8988T (cell line): ENCODE measurements at places on chromosomes 6 and 20.

- DNase-seq: no peak
Observed at GRCh38 chr6:21118216-21118780, 475.3 kb upstream of the SOX4 start.

DNA sequence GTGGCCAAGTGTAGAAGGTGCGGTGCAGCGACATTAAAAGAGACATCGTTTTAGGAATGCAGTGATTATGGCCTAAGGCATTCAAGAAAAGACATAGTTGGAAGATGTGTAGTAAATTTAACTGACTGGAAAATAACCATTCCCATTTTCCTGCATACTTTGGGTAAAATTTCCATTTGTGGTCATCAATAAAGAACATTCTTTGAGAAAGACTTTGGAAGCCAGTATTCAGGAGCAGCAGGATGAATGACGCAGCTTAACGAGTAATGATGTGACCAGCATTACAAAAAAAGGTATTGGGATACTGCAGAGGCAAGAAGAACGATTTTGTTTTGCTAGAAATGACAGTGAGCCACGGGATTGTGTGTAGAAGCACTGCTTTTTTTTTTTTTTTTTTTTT lies 7.0 kb upstream of the RWDD1 start:
- DNase-seq: no peak

- no peak for DNase-seq
Observed at GRCh38 chr20:60581606-60582115, 623.4 kb downstream of the CDH26 start.

- peak; percentile 49 for DNase-seq
Observed at GRCh38 chr6:5729080-5729434, 277.7 kb downstream of the NRN1 start.

DNA sequence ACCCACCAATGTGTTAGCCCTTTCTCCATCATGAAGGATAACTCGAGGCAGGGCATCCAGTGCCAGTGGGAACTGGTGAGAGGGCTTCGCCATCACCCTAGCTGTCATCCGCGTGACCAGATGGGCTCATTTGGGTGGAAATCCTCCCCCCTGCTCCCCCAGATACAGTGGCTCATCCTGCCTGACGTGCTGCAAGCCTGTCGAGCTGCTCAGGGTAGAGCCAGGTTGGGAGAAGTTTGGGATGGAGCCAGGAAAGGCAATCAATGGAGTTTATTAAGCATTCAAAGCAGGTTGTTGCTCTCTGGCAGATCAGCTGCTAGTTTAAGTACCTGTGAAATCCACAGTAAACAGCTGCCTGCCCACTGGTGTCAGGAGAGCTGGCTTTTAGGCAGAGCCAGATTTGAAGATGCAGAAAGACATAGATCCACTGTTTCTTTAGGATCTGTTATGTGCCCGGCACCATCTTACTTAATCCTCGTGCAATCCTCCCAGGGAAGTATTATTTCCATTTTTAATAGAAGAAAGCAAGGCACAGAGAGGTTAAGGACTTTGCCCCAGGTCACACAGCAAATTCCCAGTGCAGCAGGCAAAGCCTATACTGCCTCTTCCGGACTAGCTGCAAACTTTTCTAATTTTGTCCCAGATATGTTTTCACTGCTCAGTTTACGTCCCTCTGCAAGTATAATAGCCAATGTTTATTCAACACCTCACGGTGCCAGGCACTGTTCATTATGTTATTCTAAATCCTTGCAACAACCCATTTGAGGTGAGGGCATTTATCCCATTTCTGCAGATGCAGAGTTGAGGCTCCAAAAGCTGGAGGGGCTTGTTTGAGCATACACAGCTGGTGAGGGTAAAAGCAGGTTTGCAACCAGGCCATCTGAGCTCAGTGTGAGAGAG lies 54.1 kb upstream of the KCNG1 start:
- DNase-seq: no peak

GRCh38 chr6:36484736-36485135 lies 41.9 kb downstream of the KCTD20 start:
- no peak for DNase-seq

GRCh38 chr20:13723011-13723410 lies 61.7 kb downstream of the ESF1 start:
- no peak for DNase-seq

DNA sequence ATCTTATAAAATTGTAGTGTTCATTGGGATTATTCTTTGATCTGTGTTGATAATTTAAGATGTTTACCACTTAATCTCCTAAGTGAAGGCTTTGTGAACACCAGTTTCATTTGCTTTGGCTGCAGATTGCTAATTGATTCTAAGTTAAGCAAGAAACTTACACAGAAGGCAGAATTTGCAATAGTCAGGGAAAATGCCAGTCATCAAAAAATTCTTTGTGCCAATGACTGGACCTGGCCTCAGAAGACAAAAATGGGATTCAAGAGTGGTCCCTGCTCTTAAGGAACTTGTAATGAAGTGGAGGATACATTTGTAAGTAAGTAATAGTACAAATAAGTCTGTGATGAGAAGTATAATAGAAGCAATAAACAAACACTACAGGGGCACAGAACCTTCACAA lies 63.3 kb upstream of the EXOC2 start:
- DNase-seq: no peak

GRCh38 chr6:107956586-107957307 lies 1.3 kb downstream of the SEC63 start:
- DNase-seq: no peak

DNA sequence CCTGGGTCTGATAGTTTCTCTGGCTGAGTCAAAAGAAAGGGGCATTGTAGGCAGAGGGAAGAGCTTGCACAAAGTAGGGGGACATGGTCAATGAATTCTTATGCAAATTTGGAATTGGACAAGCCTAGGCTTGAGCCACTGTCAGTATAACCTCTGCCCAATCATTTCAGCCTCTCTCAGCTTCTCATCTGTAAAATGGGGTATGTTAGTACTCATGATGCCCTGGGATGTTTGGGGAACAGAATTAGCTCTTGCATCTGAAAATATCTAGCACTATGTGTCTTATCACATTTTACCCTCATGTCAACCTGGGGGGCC lies 148.6 kb downstream of the DHX35 start:
- DNase-seq: no peak

GRCh38 chr20:20462185-20462584 lies 94.3 kb downstream of the INSM1 start:
- no peak for DNase-seq

GRCh38 chr6:3693831-3694230 lies 57.7 kb downstream of the PXDC1 start:
- no peak for DNase-seq

- no peak for DNase-seq
Observed at GRCh38 chr6:6458172-6458571, 130.3 kb upstream of the LY86 start.

- no peak for DNase-seq
Observed at GRCh38 chr6:33604941-33605854, 15.9 kb upstream of the ITPR3 start.

DNA sequence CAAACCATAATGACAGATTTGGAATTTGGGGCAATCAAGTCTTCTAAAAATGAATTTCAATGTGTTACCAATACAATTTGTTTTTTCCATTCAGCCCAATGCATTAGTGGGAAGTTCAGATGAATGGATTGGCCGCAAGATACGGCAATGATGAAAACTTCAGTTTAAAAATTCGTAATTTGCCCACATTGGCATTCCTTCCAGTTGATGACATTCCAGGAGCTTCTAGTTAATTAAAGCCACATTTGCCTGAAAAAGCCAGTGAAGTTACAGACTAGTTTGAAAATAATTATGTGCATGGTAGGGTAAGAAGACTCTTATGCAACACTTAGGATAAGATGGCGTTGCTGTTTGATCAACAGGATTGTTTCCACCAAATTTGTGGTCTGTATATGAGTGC lies 46.2 kb downstream of the NHLRC1 start:
- no peak for DNase-seq

DNA sequence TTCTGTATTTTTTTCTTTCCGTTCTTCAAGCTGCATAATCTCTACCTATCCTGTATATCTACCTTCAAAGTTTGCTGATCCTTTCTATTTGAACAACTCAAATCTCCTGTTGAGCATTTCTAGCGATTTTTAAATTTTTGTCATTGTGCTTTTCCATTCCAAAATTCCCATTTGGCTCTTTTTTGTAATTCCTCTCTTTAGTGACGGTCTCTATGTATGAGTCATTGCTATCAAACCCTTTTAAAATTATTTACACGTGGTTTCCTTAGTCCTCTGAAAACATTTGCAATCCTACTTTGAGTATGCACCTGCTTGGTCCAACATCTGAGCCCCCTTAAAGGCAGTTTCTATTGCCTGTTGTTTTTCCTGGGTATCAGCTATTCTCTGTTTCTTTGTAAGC lies 100.5 kb upstream of the FOXC1 start:
- DNase-seq: no peak

DNA sequence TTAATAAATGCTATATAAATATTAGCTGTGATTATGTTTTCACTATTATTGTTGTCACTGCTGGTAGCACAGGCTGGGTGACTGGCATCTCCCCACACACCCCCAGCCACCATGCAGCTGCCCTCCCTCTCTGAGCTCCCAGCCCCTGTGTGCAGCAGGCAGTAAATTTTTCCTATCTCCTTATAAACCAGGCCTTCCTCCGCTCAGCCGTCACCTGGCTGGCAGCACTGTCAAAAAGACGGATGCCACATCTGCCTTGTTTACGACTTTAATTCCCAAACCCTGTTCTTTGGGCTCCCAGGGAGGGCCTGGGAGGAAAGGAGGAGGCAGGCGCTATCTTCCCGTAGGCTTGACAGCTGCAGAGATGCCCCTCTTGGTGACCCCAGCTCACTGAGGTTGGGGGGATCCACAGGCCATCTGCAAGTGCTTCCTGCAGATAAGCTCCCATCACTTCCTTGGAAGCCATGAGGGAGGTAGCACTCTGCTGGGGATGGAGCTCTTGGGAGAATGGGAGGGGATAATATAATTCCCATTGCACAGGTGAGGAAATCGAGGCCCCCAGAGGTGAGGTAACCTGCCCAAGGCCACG lies 94.5 kb downstream of the GRM4 start:
- no peak for DNase-seq

GRCh38 chr6:152532556-152533422 lies 104.4 kb downstream of the SYNE1 start:
- no peak for DNase-seq

DNA sequence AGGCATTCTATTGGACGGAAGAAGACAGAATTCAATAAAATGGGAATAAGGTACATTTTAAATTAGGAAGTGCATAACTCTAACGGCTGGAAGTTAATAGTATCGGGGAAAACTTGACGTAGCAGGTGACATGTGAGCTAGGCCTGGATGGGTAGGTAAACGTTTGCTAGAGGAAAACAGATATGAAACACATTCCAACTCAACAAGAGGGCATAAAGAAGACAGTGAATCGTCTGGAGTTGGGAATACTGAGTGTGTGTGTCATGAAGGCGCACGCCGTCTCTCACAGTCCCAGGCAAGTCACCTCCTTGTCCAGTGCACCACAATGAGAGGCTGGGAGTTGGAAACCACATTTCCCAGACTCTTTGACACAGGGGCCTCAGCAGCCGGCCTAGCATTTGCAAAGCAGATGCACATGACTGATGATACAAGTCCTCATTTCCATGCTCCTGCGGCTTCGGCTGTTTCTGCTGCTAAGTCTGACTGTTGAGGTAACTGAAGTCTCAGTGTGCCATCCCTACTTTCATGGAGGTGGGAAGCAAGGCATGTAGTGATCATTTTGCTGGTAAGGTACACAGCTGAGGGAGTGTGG lies 16.5 kb upstream of the NHSL1 start:
- DNase-seq: no peak

GRCh38 chr6:22145376-22145775 lies 151.5 kb downstream of the PRL start:
- no peak for DNase-seq

DNA sequence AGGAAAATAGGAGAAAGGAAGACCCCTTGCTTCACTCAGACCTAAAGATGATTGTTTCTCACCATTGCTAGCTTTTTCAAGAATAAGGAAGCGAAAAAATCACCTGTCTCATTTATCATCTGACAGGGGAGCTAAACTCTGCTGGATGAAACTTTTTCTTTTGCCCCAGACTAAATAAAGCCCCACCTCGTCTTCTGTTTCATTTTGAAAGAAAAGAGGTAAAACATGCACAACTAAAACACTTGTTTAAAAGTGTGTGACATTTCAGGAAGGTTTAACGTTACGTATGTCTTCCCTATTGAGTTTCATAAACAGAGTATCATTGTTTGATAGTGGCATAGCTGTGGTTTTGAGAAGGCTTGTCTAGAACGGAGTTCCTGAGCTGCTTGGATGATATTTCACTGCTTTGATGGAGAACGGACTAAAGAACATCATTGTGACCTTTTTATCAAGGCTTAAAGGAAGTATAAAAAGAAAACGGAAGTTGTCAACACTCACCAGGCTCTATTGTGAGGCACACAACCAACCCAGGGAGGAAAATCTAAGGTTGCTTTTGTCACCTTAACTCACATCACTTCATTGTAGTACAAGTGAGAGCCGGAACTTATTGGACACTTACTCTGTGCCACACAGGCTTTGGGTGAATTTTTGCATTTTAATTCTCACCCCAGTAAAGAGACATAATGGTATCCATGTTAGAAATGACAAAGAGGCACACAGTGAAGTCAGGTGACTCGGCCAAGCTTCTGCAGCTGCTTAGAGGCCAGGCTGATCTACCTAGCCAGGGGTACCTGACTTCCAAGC lies 29.5 kb downstream of the TSHZ2 start:
- DNase-seq: no peak

GRCh38 chr6:5782783-5783547 lies 223.8 kb downstream of the NRN1 start:
- DNase-seq: no peak

DNA sequence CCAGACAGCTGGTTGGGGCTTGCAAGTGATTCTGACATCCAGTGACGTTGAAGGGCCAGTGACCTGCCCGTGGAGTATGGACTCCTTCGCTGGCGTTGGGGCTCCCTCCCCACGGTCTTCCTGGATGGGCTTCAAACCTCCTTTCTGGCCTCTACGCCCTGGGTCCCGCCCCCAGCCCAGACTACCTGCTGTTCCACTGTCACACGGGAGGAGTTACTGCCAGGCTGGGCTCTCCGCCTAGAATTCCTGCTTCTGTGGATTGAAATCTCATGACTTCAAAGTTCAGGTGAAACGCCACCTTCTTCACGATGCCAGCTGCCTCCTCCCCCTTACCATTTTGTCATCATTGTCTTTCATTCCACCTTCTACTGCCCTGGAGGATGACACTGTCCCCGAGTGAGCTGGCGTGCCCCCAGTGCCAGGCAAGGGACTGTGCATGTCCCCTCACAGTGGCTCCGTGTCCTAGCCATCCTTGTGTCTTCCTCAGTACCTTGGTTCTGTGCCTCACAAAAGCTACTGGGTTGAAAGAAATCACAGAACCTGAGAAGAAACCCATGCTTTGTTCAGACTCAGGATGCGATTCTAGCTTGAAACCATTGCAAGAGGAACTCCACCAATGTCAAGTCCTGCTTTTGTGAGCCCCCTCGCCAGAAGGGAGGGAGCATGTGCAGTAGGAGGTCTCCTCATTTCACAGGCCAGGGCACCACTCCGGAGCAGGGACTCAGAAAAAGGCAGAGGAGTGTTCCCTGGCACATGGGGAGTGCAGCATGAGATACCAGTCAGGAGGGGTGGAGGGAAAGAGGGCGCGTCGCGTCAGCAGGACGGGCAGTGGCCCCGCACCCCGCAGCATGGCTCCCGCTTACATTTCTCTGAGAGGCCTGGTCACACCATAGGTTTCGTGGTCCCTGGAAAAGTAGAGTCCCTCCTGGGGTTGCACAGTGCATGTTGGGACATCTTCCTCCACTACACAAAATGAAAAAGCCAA lies 11.0 kb upstream of the IRF4 start:
- DNase-seq: no peak

- no peak for DNase-seq
Observed at GRCh38 chr6:25105070-25105925, 169.5 kb upstream of the RIPOR2 start.
